ENCODE measurements at places on chromosomes 2 and 18.

DNA sequence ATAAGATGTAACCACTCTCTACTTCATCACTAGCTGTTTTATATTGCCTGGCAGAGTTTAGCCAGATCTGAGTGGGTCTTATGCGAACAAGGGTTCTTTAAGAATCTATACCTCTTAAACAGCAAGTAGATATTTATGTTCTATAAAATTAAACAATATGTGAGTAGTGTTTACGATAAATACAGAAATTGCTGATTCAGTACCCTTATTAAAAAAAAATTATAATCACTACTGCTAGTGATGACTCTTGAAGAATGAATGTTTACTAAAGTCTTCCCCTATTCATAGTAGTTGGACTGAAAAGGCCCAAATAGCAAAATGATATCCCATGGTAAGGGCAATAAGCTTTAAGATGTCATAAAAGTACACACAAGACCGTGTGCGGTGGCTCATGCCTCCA, 98.7 kb upstream of the DTNB start:
- no peak for DNase-seq

DNA sequence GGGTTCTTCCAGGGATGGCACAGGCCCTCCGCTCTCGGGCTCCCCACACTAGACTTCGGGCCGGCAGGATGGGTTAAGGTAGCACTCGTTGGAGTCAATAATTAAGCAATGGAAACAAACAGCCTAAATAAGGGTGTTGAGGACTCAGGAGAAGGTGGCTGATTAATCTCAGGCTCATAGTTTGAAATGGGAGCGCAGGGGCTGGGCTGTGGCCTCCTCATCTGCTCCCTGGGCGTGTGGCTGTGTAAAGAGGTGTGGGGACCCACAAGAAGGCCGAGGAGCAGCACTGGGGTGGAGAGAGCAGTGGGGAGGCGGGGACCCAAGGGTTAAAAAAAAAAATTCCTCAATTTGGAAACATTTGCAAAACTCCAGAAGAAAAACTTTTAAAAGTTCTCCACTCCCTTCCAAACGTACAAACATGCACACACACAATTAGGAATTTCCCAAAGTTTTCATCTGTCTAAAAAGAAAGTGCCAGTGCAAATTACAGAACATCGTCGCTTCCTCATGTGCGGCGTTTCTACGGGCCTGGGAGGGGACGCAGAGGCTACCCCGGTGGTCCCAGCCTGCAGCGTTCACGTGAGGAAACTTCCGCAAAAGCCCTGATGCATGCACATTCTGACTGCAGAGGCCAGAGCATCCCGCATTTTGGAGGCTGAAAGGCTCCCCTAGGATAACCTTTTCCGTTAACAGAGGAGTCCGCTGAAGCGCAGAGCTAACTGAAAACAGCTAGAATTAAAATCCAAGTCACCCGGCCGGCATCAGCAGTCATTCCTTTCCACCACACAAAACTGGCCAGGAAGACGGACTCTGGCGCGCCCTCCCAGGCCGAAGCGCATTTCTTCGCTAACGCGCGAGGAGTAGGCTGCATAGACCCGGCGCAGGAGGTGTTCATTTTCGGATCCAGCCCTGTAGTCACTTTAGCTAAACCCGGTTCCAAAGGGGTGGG, 1.0 kb upstream of the TUBB6 start:
- DNase-seq: peak; percentile 40

- no peak for DNase-seq
Observed at GRCh38 chr2:238475034-238475433, 48.3 kb downstream of the ASB1 start.

- no peak for DNase-seq
Observed at GRCh38 chr18:74377776-74378175, 62.1 kb downstream of the C18orf63 start.

DNA sequence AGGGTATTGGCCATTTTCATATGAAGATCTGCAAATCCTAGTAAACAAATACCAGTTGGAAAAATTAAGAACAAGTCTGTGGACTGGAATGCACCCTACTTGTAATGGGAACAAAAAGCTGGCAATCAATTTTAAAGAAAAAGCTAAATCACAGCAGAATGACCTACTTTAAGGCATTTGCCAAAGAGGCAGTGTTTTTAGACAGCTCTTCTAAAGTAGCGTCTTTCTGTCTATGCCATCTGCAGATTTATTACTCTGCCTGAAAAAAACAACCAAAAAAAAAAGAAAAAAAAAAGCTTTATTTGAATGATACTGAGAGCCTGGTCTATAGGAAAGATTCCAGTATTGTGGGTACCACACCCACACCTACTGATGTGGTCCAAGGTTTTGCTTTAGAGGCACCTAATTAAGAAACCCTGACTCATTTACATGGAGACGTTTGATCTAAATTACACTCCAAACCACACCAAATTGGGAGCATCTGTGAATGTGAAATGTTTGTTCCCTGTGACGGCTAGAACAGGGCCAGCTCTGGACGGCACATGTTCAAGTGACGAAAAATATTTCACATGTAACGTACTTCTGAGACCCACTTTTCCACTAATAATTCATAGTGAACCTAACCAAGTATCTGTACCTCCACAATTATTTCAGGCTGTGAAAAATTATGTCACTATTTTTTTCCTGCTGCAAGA, 597.1 kb downstream of the ARHGAP15 start:
- no peak for DNase-seq

DNA sequence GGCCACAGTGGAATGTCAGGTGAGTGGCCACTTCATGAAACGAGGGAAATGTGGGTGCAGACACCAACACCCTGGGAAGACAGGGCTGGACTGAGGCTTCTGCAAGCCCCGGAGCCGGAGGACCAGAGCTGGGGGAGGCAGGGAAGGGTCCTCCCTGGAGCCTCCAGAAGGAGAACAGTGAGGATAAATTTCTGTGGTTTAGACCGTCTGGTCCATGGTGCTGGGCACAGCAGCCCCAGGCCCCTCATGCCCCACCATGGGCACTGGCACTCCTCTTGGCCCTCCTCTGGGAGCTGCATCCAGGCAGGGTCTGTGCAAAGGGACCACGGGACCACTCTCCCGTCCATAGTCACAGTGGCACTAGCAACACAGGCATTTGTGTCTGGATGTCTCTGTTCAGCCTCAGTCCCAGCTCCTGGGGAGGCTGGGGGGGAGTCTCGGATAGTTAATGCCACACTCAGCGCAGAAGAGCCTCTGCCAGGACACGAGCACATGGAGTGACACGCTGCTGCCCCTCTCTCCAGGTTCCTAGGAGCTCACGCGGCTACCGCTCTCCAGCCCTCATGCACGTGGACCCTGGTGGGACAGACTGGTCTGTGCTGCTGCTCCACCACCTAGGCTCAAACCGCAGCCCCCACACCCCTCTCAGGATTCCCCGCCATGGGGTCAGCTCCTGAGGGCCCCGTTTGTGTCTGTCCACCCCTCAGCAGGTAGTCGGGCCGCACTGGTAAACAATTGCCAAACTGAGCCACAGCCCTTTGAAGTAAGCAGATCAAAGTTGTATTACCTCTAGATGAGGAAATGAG, 305.9 kb upstream of the SALL3 start:
- DNase-seq: no peak

- DNase-seq: no peak
Observed at GRCh38 chr2:47002031-47002430, 86.4 kb upstream of the MCFD2 start.

- no peak for DNase-seq
Observed at GRCh38 chr18:24190590-24190989, 51.7 kb downstream of the CABYR start.

All from germinal center (tissue), 1 donor.